ENCODE measurements at places on chromosomes 6 and 20.

DNA sequence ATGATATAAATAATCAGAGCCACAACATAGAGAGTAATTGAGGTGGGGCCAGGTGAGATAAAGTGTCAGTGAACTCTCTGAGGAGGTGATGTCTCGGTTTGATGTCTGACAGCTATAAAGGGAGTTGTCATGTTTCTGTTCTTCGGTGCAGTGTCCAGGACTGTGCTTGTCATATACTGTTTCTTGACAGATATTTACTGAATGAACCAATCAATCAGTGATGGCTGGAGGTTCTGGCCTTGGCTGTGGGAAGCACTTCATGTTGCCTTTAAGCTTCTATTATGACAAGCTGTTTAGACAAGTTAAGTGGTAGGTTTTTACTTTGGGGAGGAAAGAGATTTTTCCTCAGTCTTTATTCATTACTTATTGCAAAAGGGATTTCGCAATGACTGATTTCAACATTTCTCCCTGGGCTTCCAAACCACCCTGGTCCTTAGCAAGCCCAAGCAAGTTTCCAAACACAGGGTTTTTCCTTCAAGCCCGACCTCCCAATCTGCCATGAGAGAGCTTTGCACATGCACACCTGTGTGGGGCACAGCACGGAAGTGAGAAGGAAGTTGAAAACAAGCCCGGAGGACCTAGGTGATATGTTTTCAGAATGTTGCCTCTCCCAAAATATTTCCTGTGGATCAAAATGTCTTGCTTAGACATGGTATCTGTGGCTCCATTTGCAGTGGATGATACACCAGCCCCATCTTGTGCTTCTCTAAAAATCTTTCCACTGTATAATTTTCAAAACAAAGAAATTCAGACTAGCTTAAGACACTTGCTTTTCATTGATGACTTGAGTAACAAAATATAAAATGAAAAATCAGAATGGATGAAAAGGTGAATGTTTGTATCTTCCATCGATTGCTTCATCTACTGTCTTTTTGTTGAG lies 567.3 kb upstream of the BTBD3 start:
- no peak for DNase-seq

DNA sequence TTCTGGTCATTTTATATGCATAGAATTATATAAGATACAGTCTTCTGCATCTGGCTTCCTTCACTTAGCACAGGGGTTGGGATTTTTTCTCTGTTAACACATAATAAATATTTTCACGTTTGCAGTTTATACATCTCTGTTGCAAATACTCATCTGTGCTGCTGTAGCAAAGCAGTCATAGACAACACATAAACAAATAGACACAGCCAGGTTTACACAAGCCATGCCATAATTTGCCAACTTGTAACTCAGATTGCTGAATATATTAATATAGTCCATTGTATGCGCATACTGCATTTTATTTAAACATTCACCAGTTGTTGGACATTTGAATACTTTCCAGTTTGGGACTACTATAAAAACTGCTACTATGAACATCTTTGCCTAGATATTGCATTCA lies 35.0 kb downstream of the LMBRD1 start:
- no peak for DNase-seq

DNA sequence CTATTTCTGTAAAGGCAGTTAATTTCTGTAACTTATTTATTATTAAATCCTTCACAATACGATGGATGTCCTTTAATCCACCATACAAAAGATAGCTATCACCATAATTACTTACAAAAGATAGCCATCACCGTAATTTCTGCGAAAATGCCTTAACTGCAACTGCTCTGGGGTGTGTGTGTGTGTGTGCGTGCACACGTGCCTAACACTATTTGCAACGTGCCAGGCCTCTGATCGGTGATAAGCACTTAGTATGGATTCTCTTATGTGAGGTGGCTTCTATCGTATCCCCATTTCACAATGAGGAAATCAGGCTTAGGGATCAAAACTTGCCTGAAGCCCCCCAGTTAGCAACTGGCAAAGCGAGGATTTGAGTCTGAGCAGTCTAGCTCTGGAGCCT lies 67.1 kb upstream of the RBM24 start:
- no peak for DNase-seq

DNA sequence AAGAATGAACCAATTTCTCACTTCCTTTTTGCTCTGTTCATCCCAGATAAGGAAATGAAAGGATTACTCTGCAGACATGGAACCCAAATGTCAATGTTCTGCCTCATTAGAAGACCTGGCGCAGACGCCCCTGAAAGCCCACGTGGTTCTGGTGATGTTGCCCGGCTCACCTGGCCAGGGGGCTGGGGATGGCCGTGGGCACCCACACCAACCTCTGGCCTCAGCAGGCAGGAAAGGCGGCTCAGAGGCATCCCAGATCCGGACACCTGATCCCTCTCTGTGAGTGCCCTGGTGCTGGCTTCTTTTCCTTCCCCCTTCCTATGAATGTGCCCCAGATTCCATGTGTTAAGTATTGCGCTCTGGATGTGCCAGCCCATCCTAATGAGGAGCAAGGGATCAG lies 33.6 kb downstream of the CDH4 start:
- no peak for DNase-seq

DNA sequence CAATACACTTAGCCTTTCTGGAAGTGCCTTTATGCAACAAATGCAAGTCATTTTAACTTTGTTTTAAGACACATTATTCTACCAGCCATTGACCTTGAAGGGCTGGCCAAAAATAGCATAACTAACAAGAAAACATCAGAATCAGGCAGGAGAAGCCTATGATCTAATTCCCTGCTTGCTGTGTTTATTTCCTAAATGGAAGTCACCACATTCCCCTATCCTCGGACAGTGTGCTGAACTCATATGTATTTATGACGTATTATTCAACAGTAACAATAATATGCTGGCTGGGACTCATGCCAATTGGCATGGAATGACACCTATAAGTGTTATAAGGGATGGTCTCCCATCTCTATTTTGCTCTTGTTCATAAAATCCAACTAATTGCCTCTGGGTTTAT lies 140.7 kb downstream of the MAP3K7 start:
- DNase-seq, result no peak

Measured in GM12864 (cell line).